ENCODE measurements at places on chromosomes 3 and 15. TPM values are rescaled to one million over a fixed set of nuclear protein-coding genes. Genes with fewer than 3 reads are reported as not detected.

Gene KIF9
- total RNA-seq, result 3.7 TPM

Gene GCNT3
- total RNA-seq, result 0.39 TPM

Gene CILP
- total RNA-seq, result 1.5 TPM

Gene XCR1
- total RNA-seq, result not detected

Gene SCG5
- 1.8 TPM for total RNA-seq

Gene ROPN1
- not detected for total RNA-seq

Gene INO80
- 20.6 TPM for total RNA-seq

Gene CDCP1
- total RNA-seq, result 27.4 TPM

Gene FSTL1
- total RNA-seq, result 920 TPM

Gene NDUFAF3
- 47.8 TPM for total RNA-seq

Gene SLC12A1
- not detected for total RNA-seq

Gene SV2B
- total RNA-seq, result not detected

Gene ATP10A
- 2.6 TPM for total RNA-seq

Gene IMPG2
- 0.20 TPM for total RNA-seq

Gene SLC35G2
- 6.6 TPM for total RNA-seq

Gene MESP1
- not detected for total RNA-seq

Gene MGLL
- total RNA-seq, result 33.1 TPM

Gene IGDCC3
- total RNA-seq, result not detected

Gene CDHR4
- not detected for total RNA-seq

Gene ZNF662
- 2.2 TPM for total RNA-seq

Gene TADA3
- total RNA-seq, result 54.9 TPM

Gene PLCB2
- 0.73 TPM for total RNA-seq

Gene GPR62
- total RNA-seq, result 0.20 TPM

Gene NDN
- total RNA-seq, result 76.8 TPM

Gene KLHDC8B
- total RNA-seq, result 7.6 TPM

Gene PIERCE2
- total RNA-seq, result 0.73 TPM

Gene FAM174B
- 1.8 TPM for total RNA-seq

Gene SKOR1
- under 0.01 TPM for total RNA-seq

Gene HES1
- 0.39 TPM for total RNA-seq

Gene ITGB5
- 143 TPM for total RNA-seq

Gene SLC6A20
- total RNA-seq, result not detected

Gene SLC24A5
- total RNA-seq, result not detected

Gene CATSPER2
- total RNA-seq, result 0.39 TPM

Gene PODXL2
- 2.2 TPM for total RNA-seq

Gene TRPM1
- under 0.01 TPM for total RNA-seq

Gene CSTA
- total RNA-seq, result 3.3 TPM

Gene EBLN2
- 6.6 TPM for total RNA-seq

Gene GOLGA6L10
- 0.20 TPM for total RNA-seq

Gene ETV5
- total RNA-seq, result 44.0 TPM

Gene ANKRD63
- not detected for total RNA-seq

Gene SMCO1
- total RNA-seq, result under 0.01 TPM

Gene TUSC7
- total RNA-seq, result not detected

Gene SRP14
- 69.6 TPM for total RNA-seq

Gene LXN
- total RNA-seq, result 28.3 TPM

Gene DISP2
- total RNA-seq, result under 0.01 TPM

Gene CAMKV
- not detected for total RNA-seq

Gene CAMK2N2
- total RNA-seq, result not detected

Gene MKRN2OS
- not detected for total RNA-seq

Gene ACAD9
- total RNA-seq, result 43.0 TPM

Gene PLA2G4D
- total RNA-seq, result not detected

Measured in subcutaneous preadipocyte (primary cell).